ENCODE measurements at places on chromosomes 1 and 21. TPM values are rescaled to one million over a fixed set of nuclear protein-coding genes. Genes with fewer than 3 reads are reported as not detected.
A peak's percentile ranks its signal among the peaks of the same experiment; 100 is the strongest.

GRCh38 chr1:7043719-7044535 is 258.7 kb downstream of the CAMTA1 start:
- no peak for DNase-seq

GRCh38 chr1:172515436-172515835 is 17.5 kb upstream of the SUCO start:
- DNase-seq: no peak

DNA sequence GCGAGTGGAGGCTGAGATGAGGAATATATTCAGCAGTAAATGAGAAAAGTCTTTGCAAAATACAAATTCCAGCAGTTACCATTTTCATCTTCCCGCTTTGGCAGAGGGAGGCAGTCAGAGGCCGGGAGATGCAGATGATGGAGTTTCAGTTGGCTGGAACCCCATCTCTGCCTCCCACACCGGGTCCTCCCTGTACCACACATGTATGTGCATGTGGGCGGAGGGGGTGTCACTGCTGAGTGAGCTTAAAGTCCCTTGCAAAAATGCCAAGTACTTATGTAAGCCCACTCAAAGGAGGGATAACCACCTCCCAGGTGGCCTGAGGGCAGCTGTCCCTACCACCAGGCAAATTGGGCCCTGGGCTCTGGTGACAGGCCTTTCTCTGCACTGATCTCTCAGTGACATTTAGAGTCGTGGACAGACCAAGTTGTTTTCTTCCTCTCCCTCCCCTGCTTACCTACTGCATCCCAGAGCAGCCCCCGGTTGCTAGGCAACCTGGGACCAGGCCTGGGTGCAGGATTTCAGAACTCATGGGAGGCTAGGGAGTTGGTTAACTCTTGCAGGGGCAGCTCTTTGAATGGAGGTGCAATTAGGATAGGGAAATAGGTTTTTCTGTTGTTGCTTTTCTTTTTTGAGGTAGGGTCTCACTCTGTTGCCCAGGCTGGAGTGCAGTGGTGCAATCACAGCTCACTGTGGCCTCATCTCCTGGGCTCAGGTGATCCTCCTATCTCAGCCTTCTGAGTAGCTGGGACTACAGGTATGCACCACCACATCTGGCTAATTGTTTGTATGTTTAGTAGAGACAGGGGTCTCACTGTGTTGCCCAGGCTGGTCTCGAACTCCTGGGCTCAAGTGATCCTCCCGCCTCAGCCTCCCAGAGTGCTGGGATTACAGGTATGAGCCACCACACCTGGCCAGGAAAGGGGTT is 17.1 kb upstream of the UBXN10 start:
- no peak for DNase-seq

DNA sequence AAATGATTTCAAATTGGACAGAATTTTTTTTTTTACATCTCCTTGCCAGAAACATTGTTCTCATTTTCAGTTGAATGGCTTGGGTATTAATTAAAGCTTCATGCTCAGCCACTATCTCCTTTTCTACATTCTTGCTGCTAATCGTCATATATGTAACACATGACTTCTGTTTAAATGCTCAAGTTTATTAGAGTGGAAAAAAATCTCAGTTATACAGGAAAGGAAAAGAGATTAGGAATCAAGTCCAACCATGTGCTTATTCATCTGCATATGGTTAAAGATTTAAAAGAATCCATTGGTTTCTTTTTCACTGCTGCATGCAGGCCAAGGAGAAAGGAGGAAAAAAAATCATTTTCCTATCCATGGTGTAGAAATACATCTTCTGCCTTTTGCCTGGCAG is 47.3 kb upstream of the CNN3 start:
- no peak for DNase-seq

- DNase-seq: no peak
Measured at GRCh38 chr21:42400525-42400924, 3.2 kb upstream of the UBASH3A start.

DNA sequence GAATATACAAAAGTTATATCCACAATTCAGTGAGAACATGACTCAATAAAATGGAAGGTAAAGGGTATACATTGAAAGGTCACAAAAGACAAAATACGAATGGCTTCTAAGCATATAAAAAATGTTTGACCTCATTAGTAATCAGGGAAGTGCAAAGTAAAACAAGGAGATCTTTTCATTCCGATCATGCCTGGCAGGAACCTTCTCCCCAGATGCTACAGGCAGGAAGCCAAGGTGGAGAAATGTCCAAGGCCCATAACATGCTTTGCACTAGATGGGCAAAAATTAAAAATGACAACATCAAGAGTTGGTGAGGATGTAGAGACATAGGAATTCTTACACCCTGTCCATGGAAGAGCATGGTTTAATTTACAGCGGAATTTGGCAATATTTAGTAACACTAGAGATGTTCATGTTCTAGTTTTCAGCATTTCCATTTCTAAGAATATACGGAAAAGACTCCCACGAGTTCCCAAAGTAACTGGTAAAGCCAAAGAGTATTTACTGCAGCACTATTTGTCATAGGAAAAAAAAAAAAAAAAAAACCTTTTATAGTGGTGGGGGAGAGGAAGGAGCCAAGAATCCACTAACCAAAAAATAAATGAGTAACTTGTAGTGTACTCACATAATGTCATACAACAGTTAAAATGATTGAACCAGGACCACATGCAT is 184.5 kb upstream of the KAZN start:
- DNase-seq: no peak

DNA sequence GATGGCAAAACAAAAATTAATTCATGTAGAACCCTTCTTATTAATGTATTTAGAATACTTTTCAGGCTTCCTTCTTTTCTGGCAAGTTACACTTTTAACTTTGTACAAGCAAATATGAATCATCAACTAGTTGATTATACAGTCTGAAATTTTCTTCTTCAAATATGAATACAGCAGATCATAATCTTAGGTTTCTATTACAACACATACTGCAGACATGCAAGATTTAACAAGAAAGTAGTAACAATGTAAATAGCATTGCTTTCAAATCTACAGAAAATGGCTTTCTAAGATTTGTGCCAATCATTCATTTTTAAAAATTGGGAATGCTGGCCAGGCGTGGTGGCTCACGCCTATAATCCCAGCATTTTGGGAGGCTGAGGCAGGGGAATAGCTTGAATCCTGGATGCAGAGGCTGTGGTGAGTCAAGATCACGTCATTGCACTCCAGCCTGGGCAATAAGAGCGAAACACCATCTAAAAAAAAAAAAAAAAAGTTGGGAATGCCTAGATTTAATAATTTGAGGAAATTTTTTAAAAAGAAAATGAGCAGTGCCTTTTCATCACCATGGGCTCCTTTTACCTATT is 68.4 kb upstream of the DPYD start:
- no peak for DNase-seq

GRCh38 chr1:206049293-206049692 is 3.7 kb upstream of the RHEX start:
- DNase-seq: peak; percentile 39

GRCh38 chr1:220999872-221000863 is 120.9 kb downstream of the HLX start:
- DNase-seq: no peak

DNA sequence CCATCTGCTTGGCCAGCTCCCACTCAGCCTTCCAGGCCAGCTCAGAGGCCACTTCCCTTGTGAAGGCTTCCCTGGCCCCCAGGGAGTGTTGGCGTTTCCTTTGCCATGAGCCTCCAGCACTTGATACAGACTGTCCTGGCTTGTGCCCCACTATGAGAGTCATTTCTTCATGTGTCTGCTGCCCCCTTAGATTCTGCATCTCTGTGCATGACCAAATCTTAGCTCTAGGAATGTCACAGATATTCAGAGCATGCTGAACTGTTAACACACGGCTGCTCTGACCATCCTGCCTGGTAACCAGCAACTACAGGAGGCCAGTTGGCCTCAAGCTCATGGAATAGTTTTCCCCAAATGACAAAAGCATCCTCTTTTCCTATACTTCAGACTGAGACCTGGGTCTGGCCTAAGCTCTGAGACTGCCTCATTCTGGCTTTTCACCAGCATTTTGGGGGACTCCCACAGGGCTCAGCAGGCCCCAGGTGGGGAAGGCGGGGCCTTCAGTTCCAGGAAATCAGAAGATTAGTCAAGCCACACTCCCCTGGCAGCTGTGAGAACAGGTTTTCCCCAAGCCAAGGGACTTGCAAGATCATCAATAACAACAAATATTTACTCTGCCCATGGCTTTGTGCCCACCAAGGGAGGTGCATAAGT is 182.6 kb upstream of the EDN2 start:
- DNase-seq: peak; percentile 92

GRCh38 chr1:168963601-168964000 is 142.9 kb upstream of the ATP1B1 start:
- DNase-seq: no peak

DISP3 gene
- 0.65 TPM for total RNA-seq

BCAN gene
- total RNA-seq: not detected

OR2L3 gene
- not detected for total RNA-seq

All from activated CD8-positive, alpha-beta T cell treated with anti-CD3 and anti-CD28 coated beads for 36 hours (primary cell).